Suppressor macrophage treated with lipopolysaccharide for 4 hours (primary cell): ENCODE measurements at places on chromosomes 13 and 19.

DNA sequence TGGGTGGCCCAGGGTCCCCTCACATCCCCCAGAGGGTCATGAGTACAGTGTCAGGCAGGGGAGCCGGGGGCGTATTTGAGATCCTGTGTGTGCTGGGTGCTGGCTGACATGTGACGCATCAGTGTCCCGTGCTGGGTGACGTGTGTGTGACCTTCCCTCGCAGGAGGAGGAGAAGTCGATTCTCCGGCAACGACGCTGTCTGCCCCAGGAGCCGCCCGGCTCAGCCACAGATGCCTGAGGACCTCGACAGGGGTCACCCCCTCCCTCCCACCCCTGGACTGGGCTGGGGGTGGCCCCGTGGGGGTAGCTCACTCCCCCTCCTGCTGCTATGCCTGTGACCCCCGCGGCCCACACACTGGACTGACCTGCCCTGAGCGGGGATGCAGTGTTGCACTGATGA is 25.8 kb downstream of the PNPLA6 start:
- DNase-seq = no peak

DNA sequence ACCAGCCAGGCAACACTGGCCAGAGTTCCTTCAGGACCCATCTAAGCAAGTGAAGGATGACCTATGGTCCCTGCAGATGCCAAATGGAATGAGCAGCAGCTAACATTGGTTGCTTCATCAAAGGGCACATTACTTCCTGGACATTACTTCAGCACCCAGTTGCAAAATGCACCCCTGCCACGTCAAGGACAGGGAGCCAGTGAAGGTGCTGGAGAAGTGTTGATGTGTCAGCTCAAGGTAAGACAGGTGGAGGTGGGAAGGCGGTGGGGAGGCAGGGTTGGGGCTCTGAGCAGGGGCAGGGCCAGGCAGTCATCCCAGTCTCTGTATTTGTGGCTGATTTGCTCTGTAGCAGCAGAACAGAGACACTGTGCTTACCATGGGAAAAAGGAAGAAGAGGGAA is 14.6 kb downstream of the CSNK1A1L start:
- no peak for DNase-seq

DNA sequence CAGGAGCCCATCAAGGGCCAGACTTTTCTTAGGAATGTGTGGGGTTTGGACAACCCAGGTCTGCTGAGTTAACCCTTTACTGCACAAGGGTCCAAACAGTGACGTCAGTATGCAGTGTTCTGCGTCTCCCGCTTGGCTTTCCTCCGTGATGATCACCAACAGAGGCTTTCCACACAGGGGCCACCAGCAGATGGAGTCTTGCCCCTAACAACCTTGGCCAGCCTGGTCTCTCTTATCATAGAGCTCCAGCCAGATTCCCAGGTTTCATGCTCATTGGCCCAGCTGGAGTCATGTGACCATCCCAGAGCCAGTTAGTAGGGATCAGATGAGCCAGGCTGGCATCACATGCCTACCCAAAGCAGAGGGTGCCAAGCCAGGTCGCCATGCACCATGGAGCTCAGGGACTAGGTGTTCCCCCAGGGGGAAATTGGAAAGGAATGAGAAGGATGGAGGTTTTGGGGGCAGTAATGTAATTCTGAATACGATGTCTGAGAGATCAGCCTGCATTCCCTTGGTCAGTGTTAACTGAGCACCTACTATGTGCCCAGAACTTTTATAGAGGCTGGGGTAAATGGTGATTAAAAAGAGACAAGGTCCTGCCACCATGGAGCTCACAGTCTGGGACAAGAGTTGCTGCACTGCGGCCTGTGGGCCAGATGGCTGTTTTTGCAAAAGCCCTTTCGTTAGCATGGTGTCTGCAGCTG is 61.2 kb downstream of the MYH14 start:
- DNase-seq = no peak

- peak; percentile 78 for DNase-seq
Measured at GRCh38 chr19:50003810-50004419, 21.3 kb downstream of the VRK3 start.

GRCh38 chr13:76703216-76703615 is 183.0 kb downstream of the KCTD12 start:
- no peak for DNase-seq

- no peak for DNase-seq
Measured at GRCh38 chr19:50051964-50052363, 26.2 kb downstream of the ZNF473 start.

- no peak for DNase-seq
Measured at GRCh38 chr13:103640606-103641005, 574.4 kb upstream of the SLC10A2 start.

DNA sequence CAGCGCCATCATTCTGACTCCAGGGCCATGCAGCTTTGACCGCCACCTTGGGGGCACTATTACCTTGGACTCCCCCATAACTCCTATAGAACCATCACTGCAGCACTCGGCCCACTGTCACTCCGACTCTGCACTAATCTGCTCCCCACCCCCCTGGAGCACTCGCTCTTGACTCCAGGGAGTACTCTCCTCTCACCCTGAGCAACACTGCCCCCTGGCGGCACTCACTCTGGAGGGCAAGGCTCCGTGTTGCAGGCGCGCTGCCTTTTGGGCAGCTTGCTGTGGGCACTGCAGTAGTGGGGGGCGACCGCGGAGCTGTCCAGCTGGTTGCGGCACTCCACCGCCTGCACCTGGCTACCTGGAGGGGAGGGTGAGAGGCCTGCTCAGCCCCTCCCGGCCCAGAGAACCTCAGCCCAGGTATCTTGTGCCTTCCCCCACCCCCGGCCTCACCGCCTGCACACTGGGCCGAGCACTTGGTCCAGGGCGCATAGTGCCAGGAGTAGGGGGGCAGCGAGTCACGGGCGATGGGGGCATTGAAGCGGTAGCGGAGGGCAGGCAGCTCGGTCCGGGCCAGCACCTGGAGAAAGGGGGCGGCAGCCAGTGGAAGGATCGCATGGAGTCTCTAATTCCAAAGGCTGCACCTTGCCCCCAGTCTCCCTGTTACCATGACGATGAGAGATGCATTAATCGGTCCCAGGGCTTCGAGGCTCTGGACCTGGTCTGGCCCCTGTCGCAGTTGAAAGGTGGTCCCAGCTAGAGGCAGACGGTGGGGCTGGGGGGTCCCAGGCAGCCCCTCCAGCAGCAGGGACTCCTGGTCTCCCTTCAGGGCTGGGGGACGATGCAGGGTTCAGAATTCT is 8.9 kb upstream of the MYO1F start:
- DNase-seq = peak; percentile 57

DNA sequence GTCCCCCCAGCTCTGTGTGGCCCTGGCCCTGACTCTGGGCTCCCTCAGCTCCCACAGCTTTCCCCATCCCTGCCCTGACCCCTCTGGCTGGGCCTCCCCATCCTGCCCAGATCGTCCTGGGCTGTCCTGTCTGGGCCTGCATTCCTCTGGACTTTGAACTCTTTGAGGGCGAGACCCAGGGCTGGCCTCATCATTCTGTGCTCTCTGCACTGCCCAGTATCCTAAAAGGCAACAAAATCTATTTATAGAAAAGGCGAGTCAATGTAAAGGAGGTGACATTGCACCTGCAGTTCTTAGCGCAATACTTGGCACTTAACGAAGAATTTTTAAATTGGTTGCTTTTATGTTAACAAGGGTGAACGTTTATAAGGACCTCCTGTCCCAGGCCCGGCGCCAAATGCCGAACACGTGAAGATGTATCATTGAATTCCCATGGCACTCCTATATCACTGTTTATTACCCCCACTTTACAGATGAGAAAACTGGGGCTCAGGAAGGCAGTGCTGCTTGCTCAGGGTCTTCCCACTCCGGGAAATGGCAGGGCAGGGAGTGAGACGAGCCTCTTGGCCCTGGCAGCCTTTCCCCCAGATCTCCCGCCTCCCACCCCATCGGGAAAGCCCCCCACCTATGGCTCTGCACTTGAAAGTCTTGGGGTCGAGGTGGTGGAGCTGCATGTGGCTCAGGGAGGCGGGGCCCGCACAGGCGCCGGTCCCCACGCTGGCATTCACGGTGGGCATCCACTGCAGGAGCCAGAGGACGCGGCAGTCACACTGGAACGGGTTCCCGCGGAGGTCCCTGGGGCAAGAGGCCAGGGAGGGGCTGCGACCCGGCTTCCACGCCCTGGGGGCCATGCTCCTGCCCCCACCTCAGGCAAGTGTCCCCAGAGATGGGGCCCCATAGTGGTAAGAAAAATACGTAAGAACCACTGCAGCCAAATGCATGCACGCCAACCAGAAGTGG is 3.8 kb downstream of the LGI4 start:
- no peak for DNase-seq

GRCh38 chr19:41265395-41266153 is 1.4 kb downstream of the HNRNPUL1 start:
- no peak for DNase-seq

- DNase-seq = peak; percentile 80
Measured at GRCh38 chr19:4636151-4636717, 3.1 kb upstream of the TNFAIP8L1 start.
